Stimulated activated CD8-positive, alpha-beta memory T cell treated with anti-CD3 and anti-CD28 coated beads, Interleukin-7, amount 100 ng/mL, for 24 hours (primary cell): ENCODE measurements at places on chromosomes 1 and 21.

DNA sequence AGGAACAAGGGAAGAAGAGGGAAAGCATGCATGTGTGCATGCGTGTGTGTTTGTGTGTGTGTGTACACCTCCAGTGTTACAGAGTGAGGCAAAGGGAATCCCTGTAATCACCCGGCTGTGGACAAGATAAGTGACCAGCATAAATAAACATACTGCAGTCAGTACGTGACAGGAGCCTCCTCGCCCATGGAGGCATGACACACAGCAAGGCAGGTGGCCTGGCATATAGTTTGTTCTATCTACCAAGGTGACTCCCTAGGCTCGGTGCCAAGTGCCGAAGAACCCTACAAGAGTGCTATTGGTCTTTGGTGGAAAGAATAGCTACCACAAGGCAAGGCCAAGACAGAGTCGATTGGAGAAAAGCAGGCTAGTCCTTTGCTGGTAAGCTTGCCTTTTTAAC, 31.7 kb upstream of the HEATR1 start:
- DNase-seq, result no peak

DNA sequence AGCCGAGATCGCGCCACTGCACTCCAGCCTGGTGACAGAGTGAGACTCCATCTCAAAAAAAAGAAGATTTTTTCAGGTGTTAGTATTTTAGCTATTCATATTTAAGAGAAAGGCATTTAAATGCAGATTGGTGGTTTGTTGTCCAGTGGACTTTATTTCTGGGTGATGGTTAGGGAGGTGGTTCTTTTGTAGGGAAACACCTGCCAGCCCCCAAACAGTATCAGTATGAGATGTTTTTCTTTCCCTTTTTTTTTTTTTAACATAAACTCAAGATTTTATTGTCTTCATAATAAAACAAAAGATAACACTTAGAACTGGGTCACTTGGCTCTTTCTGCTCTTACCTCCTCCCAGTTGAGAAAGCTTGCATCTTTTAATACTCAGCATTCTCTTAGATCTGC, 9.9 kb downstream of the CCDC18 start:
- DNase-seq, result no peak

DNA sequence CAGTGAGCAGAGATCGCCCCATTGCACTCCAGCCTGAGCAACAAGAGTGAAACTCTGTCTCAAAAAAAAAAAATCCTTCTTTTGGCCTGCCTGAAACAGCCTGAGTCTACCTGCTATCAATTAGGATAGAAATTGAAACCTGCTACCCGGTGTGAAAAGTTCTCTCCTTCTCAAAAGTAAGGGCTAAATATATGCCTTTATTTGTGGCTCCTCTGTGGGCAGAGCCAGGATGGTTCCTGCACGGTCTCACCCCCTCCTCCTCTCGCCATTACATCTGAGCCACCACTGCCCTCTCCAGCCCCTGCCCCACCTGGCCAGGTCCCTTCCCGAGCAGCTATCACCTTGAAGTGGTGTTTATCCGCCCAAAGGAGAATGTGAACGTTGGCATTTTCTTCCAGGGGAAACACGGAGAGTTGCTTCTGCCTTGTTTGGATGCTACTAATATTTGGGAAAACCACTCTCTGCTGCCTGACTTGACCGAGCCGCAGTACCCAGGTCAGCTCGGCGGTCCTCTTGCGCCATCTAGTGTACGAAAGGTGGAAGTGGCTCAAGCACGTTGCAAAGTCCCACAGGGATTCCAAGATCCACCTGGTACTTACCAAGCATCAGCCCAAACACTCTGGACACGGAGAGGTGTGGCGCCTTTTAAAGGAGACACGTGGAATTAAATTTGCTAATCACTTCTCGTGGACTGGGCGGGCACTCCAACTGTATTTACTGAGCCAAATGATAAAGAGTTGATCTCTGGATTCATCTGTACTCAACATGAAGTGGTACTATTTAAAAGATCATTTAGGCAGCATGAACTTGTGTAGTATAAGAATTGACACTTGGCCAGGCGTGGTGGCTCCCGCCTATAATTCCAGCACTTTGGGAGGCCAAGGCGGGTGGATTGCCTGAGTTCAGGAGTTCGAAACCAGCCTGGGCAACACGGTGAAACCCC, 31.9 kb downstream of the SETD4 start:
- peak; percentile 30 for DNase-seq

GRCh38 chr1:115400426-115400825, 62.4 kb upstream of the NGF start:
- DNase-seq, result no peak

DNA sequence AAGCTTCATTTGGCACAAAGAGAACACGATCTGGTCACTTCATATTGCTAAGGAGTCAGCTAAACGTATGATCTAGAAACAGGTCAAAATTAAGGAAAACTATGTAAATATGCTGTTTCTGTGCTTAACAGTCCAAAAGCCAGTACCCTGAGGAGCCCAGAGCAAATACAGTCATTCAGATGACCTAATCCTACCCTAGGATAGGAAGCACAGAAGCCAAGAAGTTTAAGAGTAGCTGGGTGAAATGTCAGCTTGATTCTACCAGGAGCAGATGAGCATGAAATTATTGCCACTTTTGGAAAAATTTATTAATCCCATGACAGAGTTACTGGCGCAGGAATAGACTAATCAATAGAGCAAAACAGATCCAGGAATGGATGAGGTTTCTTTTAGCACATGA, 18.3 kb downstream of the SORT1 start:
- no peak for DNase-seq

GRCh38 chr1:247297263-247298123, 34.2 kb downstream of the ZNF496 start:
- DNase-seq, result no peak

GRCh38 chr21:26505211-26505610, 67.9 kb downstream of the CYYR1 start:
- no peak for DNase-seq

- DNase-seq, result no peak
Observed at GRCh38 chr1:46749921-46750404, 31.0 kb upstream of the EFCAB14 start.

DNA sequence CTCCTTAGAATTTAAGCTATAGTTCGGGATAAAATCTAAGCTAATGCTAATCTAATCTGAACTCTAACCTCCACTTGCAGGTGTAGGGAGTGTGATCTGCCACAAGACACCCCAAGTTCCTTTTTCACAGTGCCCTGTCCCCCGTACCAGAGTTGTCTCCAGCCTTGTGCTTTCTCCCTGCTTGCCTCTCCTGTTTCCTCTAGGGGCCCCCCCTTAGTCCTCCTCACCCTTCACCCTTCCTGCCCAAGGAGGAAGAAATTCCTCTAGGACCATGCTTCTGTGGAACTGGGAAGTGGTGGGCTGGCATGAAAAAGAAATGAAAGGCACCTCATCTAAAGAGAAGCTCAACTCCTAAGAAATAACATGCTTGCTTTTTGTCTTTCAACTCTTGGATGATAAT, 50.2 kb upstream of the BCL9 start:
- no peak for DNase-seq

DNA sequence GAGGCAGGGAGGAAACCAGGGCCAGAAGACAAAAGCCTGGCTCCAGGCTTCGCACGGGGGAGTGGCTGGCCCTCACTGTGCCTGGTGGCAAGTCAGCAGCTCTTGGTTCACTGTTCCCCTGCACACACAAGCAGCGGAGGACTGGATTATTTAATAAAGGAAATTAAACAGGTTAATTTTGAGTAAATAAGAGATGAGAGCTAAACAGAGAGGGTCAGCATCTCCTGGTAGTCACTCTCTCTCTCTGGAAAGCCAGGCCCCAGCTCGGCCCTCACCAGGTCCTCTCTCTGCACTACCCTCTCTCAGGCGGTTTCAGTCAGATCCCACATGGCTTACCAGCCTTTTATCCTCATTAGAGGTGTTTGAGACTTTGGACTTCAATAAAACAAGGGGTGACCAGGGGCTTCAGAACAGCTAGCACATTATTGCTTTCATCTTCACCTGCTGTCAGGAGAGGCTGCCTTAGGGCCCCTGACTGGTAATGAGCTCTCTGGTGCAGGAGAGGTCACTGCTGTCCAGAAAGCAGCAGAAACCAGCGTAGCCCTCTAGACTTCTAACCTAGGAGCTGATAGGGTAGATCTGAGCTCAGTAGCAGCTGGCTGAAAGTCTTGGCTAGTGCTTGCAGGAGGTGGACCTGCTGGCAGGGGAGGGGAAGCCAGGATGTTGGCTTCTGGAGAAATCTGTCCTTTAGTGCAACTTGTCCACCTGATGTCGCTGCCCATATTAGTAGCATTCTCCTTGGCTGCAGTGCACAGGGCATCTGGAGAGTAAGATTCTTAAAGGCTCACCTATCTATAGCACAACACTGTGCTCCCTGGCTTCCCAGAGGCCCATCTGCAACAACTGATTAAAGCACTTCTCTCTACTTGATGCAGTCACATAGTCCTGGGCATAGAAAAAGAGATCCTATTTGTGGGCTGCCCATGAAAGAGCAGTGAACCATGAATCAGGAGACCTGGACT, 45.9 kb downstream of the SYT6 start:
- DNase-seq, result no peak

DNA sequence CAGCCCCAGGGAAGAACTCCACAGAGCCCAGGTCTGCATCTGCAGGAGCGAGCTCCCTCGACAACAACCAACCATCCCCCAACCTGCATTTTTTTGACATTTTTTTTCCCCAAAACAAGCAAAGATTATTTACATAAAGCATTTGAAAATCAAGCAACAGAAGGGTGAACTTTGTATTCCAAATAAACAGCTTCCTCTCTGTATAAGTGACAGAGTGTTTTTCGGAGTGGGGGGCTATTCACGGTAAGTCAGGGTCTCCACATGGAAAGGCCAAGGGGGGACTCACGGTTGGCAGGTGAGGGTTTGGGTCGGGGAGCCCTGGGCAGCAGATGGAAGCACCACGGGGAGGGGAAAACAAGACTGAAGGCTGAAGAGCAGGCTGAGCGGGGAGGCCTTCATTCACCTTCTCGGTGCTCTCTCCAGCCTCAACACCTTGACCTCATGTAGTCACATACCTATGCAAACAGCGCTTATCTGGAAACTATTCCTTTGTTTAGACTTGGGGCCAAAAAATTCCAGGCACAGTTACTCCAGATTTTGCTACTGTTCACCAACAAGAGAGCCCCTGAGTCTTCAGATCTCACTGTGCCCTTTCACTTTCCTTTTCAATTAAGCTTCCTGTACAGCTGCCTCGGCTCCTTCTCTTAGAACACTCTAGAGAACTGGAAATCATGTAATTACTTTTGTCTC, 27.6 kb downstream of the C2CD2 start:
- no peak for DNase-seq

DNA sequence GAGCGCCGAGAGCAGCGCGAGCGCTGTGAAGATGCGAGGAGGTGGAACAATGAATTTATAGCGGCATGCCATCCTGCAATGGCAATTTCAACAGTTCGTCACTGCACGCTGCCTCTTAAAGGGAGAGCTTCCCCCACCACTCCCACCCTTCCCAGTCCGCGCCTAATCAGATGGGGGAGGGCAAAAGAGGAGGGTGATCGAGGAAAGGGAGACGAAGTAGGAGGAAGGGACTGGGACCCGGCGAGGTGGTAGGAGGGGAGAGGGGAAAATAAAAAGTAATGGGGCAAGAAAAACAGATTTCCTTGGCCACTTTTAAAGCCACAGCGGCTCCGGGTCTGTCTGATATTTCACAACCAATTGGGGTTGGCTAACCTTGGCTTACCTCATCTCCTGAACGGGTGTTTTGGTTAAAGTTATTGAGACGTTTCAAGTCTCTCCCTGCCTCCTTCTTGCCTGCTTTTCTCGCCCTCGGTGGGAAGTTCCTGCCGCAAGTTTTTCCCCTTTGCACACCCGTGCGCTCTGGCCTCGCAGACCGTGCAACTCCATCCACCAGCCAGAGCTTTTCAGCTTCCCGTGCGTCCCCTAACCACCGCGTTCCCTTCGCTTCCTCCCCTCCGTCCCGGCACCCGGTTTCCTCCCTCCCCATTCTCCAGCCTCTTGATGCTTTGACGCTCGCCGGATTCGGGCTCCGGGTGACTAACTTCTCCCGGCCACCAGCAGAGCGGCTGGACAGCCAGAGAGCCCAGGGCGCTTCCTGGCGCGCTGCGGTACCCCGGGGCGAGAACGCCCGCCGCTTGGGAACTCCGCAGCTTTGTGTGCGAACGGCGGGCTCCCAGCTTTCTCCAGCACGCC, at the start of gene ADAMTS5:
Gene ADAMTS5, minus strand, starts transcription at position 27 of the 852 bp plus-strand sequence. CDS start 697 bp downstream, outside the sequence.
- no peak for DNase-seq

GRCh38 chr21:36964827-36965719, 1.4 kb downstream of the HLCS start:
- no peak for DNase-seq

GRCh38 chr1:9992910-9993309, 4.1 kb upstream of the RBP7 start:
- DNase-seq, result no peak

- DNase-seq, result peak; percentile 46
Observed at GRCh38 chr21:34807881-34808568, 139.2 kb downstream of the CLIC6 start.

DNA sequence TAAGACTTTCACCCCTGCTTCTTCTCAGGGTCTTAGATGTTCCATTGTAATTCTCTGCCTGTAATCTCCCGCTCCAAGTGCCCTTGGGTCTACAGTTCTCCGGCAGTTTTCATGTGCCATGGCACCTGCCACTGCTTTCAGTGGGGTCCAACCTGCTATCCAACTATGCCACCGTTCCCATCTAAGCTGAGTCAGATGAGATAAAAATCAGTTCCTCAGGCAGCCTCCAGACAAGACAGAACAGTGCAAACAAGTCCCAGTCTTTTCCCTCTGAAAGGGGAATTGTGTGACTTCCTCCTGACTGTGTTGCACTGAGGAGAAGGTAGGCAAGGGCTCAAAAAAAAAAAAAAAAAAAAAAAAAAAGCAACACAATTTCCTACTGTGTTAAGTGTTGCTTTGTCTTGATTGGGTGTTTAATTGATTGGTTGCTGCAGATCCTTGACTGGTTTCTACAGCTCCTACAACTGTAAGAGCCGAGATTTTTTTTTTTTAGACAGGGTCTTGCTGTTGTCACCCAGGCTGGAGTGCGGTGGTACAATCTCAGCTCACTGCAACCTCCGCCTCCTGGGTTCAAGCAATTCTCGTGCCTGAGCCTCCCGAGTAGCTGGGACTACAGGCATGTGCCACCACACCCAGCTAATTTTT, 50.7 kb downstream of the EBNA1BP2 start:
- no peak for DNase-seq

DNA sequence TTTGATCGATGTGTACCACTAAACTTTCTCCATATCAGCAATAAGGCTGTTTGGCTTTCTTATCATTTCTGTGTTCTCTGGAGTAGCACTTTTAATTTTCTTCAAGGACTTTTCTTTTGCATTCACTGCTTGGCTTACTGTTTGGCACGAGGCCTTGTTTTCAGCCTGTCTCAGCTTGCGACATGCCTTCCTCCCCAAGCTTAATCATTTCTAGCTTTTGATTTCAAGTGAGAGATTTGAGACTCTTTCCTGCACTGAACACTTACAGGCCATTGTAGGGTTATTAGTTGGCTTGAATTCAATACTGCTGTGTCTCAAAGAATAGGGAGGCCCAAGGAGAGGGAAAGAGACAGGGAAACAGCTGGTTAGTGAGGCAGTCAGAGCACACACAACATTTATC, 120.6 kb upstream of the KCND3 start:
- DNase-seq, result no peak

DNA sequence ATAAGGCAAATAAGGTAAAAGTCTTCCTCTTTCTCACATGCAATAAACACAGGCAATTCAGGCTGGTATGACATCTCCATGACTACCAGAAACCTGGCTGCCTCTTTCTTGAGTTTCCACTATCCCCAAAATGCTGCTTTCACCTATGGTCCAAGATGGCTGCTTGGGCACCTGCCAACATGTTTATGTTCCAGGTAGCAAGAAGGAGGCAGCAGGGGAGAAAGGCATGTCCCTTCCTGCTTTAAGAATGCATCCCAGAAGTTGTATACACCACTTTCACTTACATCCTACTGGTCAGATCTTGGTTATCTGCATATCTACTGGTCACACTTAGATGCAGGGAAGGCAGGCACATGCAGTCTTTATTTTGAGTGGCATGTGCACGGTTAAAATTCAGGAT, 19.4 kb upstream of the ACOT11 start:
- no peak for DNase-seq
